ENCODE measurements at places on chromosomes 2 and 18. TPM values are rescaled to one million over a fixed set of nuclear protein-coding genes. Genes with fewer than 3 reads are reported as not detected.
A peak's percentile ranks its signal among the peaks of the same experiment; 100 is the strongest.

- no peak for DNase-seq
Observed at GRCh38 chr2:67366832-67367412, 30.2 kb upstream of the ETAA1 start.

Gene CBLN2
- total RNA-seq, result 3.7 TPM

DNA sequence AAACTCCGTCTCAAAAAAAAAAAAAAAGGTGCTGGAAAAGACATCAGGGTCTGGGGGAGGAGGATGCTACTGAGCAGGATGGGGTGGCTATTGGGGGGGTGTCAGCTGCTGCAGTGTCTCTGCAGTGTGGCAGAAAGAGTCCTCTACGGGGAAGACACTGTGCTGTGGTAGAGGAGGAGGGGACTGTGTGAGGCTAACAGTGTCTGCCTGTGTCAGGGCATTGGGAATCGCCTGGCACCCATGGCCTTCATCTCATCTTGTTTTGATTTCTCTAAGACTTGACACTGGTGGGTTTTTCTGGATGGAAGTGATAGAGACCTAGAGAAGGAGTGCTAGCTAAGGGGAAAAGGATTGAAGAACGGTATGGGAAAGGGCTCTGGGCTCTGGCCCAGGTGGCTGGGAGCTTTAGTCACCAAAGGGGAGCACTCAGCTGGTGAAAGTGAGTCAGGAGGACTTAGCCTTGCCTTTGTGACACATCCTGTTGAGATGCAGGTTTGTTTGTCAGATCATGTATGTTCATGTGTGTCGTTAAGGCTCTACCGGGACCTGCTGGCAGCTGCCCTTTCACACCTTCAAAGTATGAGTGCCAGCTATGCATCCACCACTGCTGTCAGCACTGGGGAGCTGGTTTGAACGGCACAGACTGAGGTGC lies 58.0 kb downstream of the FARP2 start:
- DNase-seq, result no peak

GRCh38 chr2:140891614-140892212 lies 1239.1 kb downstream of the LRP1B start:
- no peak for DNase-seq

Gene TBR1
- 1.0 TPM for total RNA-seq

GRCh38 chr2:138276339-138276738 lies 225.2 kb upstream of the SPOPL start:
- no peak for DNase-seq

DNA sequence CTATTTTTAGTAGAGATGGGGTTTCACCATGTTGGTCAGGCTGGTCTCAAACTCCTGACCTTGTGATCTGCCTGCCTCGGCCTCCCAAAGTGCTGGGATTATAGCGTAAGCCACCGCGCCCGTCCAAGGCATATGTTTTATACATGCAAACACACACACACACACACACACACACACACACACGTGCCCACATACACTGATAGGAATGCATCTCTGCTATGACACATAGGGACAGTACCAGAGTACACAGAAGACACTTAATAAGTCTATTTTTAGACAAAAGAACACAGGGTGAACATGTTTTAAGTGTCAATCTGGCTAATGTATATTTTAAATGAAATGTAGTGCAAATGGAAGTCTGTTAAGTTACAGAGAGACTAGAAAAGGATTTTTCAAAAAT lies 10.7 kb upstream of the RNF103 start:
- no peak for DNase-seq

Gene CNGA3
- not detected for total RNA-seq

Gene STPG4
- total RNA-seq, result not detected

- no peak for DNase-seq
Observed at GRCh38 chr2:119013671-119014070, 71.7 kb downstream of the MARCO start.

Gene ALPG
- not detected for total RNA-seq

GRCh38 chr18:805008-805754 lies 6.9 kb downstream of the YES1 start:
- no peak for DNase-seq

Gene NRP2
- 4.3 TPM for total RNA-seq

- no peak for DNase-seq
Observed at GRCh38 chr2:16381511-16381910, 284.1 kb downstream of the CYRIA start.

DNA sequence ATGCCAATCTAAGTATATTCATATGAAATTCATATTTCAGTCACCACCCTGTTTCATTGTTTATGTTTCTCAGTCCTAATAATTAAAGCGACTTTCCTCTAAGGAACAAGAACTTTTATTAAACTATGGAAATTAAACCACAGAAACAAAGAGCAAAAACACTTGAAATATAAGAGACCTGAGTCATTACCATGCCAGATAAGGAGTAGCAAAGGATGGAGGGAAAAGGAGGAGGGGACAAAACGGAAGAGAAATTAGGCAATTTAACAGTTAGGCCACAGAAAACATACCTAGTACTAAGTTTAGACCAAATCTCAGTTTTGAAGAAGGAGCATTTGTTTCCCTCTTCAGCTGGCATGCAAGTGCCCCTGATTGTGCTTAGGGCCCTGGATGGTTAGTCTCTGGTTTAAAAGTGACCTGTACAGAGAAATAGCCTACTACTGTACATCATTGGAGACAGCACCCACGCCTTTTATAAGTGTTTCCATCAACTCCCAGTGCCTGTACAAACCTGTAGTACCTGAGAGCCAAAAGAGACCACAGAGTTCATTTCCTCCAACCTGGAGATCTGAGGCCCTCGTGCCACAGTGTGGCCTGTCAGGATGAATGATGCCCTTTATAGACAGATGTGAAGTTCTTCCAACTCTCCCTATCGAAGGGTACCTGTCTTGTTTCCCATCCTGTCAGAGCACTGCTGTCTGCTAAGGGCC lies 74.5 kb downstream of the SPATS2L start:
- no peak for DNase-seq

DNA sequence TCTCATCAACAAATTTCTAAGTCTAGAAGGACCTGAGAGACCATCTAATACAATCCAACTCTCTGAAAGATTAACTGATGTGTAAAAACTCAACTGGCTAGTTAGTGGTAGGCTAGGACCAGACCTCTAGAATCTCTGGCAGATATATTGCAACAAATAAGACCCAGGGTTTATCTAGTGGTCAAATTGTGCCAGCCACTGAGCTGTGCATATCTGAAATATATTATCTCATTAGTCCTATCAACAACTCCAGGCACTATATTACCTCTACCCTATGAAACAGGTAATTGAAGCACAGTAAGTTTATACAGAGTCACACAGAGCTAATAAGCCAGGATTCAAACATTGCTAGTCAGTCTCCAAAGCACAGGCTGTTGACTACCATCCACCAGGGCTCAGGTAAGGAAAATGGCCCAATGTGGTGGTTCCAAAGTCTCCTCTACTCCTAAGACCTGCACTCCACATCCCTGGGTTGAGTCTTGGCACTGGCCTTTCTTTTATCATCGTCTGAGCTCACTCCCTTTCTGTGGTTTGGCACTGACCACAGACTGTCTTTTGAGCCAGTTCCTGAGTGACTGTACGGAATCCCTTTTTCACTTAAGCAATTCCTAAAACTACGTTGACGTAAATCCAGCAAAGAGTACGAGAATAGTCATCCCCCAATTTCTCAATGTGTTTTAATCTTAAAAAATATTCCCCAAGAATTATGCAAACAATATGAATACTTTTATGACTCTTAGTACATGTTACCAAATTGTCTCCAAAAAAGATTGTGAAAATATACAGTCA lies 11.9 kb upstream of the PID1 start:
- peak; percentile 65 for DNase-seq

DNA sequence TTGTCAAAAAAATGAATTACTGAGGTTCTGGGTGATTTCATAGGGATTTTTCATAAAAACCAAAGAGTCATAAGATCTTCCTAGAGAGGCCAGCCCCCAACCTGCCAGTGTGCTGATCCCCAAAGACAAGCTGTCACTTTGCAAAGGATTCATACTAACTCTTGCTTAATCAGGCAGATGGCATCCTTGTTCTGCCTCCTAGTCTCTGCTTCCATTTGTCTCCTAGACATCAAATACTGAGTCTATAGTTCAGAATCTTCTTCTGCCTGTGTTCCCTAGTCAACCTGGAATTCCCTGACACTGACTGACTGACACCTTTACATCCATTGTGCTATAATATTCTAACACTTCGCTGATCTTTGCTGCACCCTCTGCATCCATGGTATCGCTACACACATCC lies 84.9 kb downstream of the SLC8A1 start:
- no peak for DNase-seq

Gene SPEG
- 108 TPM for total RNA-seq

Gene TM4SF20
- total RNA-seq, result not detected

- no peak for DNase-seq
Observed at GRCh38 chr2:236867441-236868260, 218.0 kb upstream of the COPS8 start.

Gene CENPA
- 4.9 TPM for total RNA-seq

Gene HOXD4
- 0.35 TPM for total RNA-seq

DNA sequence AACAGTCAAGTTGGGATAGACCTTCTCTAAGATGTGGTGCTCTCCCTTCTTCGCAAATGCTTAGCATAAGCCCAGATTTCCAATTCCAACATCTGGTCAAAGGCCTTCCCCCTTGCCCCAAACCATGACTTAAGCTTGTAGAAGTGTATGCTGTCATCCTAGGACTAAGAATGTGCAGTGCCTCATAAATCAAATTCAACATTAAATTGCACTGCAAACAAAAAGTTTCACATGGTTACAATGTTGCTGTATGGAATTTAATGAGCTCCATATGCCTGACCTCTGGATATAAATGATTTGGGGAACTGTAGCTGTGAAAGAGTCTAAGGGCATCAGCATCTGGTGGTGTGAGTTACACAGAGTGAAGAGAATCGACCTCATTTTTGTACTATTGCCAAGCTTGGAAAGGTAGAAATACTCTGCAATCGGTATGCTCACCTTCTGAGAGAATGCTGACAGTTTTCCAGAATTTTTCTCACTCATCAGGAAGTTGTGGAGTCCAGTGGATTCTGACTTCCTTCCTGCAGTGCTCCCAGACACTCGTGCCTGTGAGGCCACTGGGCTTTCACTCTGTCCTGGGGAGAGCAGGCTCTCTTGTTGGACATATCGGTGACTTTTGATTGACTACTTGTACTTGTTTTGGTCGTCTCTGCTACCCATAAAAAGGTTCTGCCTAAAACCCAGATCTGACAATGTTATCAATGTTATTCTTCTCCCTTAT lies 40.6 kb downstream of the FASTKD2 start:
- DNase-seq, result no peak

- DNase-seq, result no peak
Observed at GRCh38 chr18:48777744-48778116, 173.0 kb downstream of the SMAD7 start.

GRCh38 chr2:123456416-123456815 lies 568.7 kb upstream of the CNTNAP5 start:
- DNase-seq, result no peak

- DNase-seq, result no peak
Observed at GRCh38 chr18:62189208-62189607, 2.2 kb downstream of the RELCH start.

GRCh38 chr2:55620123-55620779 lies 2.8 kb upstream of the PPP4R3B start:
- DNase-seq, result no peak

GRCh38 chr18:75268364-75268646 lies 57.7 kb downstream of the TSHZ1 start:
- DNase-seq, result no peak

DNA sequence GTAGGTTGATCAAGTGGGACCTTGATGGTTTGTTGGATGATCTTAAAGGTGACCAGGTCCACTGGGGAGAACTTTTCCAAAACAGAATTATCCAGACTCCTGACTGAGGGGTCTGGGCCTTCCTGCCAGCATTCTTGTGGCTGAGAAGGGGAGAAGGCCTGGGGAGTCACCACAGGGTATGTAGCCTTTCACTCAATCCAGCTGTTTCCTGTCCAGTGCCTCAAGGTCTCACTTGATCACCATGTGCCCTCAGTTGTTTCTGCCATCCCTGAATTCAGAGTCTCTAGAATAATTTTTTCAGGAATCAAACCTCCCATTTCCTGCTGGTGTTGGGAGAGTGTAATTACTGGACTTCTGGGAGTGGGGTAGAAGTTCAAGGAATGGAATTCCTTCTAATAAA lies 54.4 kb upstream of the TANC1 start:
- no peak for DNase-seq

GRCh38 chr2:196266855-196267254 lies 95.5 kb upstream of the STK17B start:
- DNase-seq, result no peak

- DNase-seq, result no peak
Observed at GRCh38 chr2:36480028-36480427, 117.9 kb downstream of the FEZ2 start.

GRCh38 chr2:11071939-11072338 lies 83.3 kb upstream of the SLC66A3 start:
- no peak for DNase-seq

DNA sequence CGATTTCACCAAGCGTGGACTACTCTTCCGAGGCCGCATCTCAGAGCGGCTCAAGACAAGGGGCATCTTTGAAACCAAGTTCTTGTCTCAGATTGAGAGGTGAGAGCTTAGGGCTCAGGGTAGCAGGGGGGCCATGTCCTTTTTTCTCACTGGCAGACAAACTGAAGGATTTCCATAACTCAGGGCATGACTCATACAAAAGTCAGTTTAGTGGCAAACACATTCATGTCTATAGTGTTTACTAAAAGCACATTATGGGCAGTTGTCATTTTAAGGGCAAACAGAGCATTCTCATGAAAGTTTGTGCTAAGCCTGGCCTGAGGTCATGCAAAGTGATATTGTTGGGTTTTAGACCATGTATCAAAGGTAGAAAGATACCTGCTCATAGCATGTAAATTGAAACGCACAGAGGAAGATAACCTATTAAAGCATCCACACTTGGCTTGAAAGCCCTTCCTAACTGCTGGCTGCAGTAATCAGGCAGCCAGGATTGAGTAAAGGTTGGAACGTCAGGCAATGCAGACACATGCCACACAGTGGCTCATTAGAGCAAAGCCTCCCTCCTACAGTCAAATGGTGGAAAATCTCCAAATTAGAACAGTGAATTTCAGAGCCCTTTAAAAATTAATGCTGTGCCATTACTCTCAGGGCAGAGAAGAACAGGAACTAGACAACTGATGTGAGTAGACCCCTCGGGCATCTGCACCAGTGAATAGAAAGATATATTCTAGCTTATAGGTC lies 54.2 kb downstream of the HK2 start:
- no peak for DNase-seq

GRCh38 chr2:12348216-12348615 lies 368.5 kb upstream of the TRIB2 start:
- DNase-seq, result no peak

GRCh38 chr2:224716201-224716600 lies at the start of gene CCDC195:
TSS of gene CCDC195 (minus strand) at chr2:224716365. CDS start at chr2:224716365, 0 bp downstream.
- no peak for DNase-seq
